ENCODE measurements at places on chromosomes 7 and 10. TPM values are rescaled to one million over a fixed set of nuclear protein-coding genes. Genes with fewer than 3 reads are reported as not detected.

Gene STN1
- 22.4 TPM for total RNA-seq

Gene UCMA
- not detected for total RNA-seq

Gene ERVW-1
- total RNA-seq: not detected

Gene IFIT5
- total RNA-seq: 22.2 TPM

Gene WNT8B
- 0.16 TPM for total RNA-seq

Gene HOXA10
- total RNA-seq: not detected

Gene VAX1
- 0.33 TPM for total RNA-seq

Gene NKX2-3
- total RNA-seq: not detected

Gene NPY
- total RNA-seq: 3.7 TPM

Gene PDGFA
- total RNA-seq: 18.0 TPM

Gene AKR1E2
- 22.1 TPM for total RNA-seq

Gene ANKRD2
- 0.55 TPM for total RNA-seq

Gene SEC31B
- total RNA-seq: 8.2 TPM

Measured in camera-type eye (tissue), 1 donor.